ENCODE measurements at places on chromosomes 6 and 20.

- DNase-seq = no peak
Measured at GRCh38 chr6:135163440-135163738, 17.7 kb upstream of the MYB start.

GRCh38 chr6:45003961-45004360 is 324.2 kb upstream of the RUNX2 start:
- DNase-seq = no peak

DNA sequence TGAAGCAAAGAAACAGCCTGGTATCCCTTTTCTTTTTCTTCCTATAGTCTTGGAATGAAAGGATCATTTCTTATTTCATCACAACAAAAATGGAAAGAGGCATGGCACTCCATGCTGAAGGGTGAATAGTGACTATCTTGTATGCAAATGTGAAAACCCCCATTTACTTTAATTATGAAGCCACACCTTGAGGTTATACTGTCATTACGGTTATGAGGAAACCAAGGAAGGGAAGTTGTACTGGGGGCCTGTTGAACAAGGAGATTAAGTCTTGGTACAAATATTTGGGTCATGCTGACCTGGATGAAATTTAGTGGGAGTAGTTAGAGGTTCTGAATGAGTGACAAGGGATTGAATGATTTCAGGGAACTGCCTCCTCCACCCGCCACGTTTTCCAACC is 8.7 kb upstream of the STXBP5 start:
- DNase-seq = no peak

DNA sequence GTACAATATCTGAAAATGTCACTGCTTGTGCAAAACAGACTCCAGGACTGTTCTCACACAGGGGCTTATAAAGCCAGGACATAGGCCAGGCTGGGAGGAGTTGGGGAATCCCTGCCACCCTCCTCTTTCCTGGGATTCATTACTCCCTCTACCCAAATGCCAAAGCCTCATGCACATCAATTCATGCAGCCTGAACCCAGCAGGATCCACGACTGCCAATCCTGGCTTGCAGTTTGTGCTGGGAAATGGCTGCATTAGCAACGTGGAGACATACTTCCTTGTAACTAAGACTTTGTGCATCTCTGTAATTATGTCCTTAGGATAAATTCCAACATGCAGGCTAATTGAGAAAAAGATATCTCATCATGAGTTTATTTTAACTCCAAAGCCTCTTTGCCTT is 143.8 kb downstream of the SYCP2 start:
- no peak for DNase-seq

- DNase-seq = no peak
Measured at GRCh38 chr6:32167761-32168262, 3.4 kb downstream of the EGFL8 start.

DNA sequence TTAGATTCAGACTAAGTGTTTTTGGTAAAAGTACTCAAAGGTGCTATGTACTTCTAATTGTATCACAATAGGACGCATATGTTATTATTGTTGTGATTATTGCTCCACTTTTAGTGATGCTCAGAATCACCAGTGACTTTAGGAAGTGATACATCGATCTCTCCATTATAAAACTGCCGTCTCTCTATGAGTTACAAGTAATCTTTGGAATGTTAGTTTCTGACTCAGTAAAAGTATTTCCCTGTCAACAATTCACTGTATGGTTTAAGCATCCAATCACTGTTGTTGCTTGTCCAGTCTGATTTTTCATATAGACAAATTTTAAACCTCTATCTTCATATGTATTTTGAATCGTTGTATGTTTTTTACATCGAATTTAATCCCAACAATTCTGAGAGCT is 9.4 kb downstream of the DCBLD1 start:
- no peak for DNase-seq

- DNase-seq = no peak
Measured at GRCh38 chr6:138240476-138241245, 22.4 kb upstream of the PBOV1 start.

DNA sequence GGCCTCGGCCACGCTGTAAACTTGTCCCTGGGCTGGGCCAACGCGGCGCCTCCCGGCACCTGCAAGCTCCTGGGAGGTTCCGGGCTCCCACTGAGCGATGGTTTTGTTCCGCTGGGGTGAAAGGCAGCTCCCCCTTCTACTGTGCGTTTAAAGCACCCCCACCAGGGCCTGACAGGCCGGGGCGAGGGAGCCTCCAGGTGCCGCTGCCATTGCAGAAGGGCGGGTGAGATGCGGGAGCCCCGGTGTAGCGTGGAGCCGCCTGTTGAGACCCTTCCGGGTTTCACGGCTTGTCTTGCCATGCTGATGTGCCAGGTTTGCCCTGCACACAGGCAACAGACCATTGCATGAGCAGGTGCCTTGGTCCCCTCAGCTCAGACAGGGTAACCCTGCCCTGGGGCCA is 2.9 kb downstream of the COL20A1 start:
- no peak for DNase-seq

- no peak for DNase-seq
Measured at GRCh38 chr6:153192943-153193885, 62.1 kb upstream of the RGS17 start.

DNA sequence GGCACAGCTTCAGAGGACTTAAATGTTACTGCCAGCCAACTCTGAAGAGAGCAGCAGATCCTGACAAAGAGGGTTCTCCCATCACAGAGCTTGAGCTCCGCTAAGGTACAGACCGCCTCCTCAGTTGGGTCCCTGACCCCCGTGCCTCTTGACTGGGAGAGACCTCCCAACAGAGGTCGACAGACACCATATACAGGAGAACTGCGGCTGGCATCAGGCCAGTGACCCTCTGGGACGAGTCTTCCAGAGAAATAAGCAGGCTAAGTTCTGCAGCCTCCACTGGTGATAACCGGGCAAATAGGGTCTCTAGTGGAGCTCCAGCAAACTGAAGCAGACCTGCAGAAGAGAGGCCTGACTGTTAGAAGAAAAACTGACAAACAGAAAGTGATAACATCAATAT is 187.0 kb downstream of the CLVS2 start:
- no peak for DNase-seq

DNA sequence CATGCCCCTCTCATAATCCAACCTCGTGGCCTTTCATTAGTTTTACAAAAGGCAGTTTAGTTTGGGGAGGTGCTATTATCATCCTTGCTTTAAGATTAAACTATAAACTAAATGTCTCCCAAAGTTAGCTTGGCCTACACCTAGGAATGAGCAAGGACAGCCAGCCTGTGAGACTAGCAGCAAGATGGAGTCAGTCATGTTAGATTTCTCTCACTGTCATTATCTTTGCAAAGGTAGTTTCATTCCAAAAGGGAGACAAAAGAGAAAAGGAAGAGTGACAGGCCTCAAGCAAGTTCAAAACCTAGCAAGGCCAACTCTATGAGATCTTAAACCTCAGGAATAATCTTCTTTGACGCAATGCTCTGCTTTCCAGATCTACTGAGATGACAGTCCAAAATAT is 232.2 kb downstream of the UBE3D start:
- DNase-seq = no peak

GRCh38 chr6:56808871-56809359 is 146.0 kb upstream of the BEND6 start:
- DNase-seq = no peak

DNA sequence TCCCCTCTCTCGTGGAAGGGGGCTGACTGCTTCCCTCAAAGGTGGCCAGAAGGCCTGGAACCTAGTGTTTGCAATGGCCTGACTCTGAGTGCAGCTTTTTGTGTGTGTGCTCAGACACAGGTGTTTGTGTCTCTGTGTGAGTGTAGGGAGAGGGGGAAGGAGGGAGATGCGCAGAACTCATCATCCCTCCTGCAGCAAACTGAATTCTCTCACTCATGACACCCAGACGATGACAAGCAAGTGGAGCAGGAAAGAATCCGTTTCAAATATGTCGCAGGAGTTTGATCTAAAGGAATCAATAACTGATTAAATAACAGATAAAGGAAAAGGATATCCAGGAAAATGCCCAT is 101.4 kb downstream of the TNFAIP3 start:
- no peak for DNase-seq
